ENCODE measurements at places on chromosomes 7 and 10. TPM values are rescaled to one million over a fixed set of nuclear protein-coding genes. Genes with fewer than 3 reads are reported as not detected.

DNA sequence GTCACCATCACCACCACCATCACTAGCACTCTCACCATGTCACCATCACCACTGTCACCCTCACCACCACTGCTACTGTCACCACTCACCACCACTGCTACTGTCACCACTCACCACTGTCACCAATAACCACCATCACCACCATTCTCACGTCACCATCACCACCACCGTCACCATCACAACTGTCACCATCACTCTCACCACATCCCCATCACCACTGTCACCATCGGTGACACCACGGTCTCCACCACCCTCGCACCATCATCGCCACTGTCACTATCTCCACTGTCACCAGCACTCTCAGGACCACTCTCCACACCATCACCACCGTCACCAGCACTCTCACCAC is 130.4 kb downstream of the MAD1L1 start:
- no peak overlapping the region for H3K4me3 ChIP-seq
- H3K36me3 ChIP-seq: peaks cover 2% of the 10 kb centered on the region
- DNase-seq: no peak
- no peaks in the 10 kb centered on the region for H3K27me3 ChIP-seq
- no peak overlapping the region for H3K27ac ChIP-seq

DNA sequence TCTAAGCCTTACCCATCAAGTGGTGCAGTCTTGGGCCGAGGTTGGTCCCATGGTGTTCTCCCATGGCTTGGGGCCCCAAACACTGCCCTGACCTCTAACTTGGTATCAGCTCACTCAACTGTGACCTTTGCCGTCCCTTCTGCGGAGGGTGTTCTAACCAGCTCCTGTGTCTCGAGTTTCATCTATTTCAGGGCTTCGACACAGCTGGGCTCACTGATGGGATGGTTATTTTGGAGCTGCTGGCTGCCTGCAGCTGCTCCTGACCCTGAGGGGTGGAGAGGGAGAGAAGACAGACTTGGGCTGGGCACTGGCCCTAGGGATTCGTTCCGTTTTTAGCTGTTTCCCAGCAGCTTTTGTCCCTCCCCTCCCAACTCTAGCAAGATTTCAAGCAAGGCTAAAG is 86.9 kb downstream of the NEURL1 start:
- no peak overlapping the region for H3K4me3 ChIP-seq
- DNase-seq: no peak
- no peak overlapping the region for H3K27ac ChIP-seq
- H3K4me1 ChIP-seq: peaks cover 36% of the 10 kb centered on the region
- no peaks in the 10 kb centered on the region for H3K36me3 ChIP-seq

- no peak overlapping the region for H3K27ac ChIP-seq
- DNase-seq: no peak
- H3K4me1 ChIP-seq: peaks cover 2% of the 10 kb centered on the region
These were observed 3.1 kb upstream of the HOXA4 start for GRCh38 chr7:27133409-27134231.

- peaks cover 18% of the 10 kb centered on the region for H3K4me1 ChIP-seq
- DNase-seq: peak; percentile 34
- H3K27me3 ChIP-seq: no peaks in the 10 kb centered on the region
- H3K27ac ChIP-seq: no peak overlapping the region
- H3K4me3 ChIP-seq: no peak overlapping the region
These were observed 67.5 kb upstream of the IGFBP3 start for GRCh38 chr7:45988405-45989057.

DNA sequence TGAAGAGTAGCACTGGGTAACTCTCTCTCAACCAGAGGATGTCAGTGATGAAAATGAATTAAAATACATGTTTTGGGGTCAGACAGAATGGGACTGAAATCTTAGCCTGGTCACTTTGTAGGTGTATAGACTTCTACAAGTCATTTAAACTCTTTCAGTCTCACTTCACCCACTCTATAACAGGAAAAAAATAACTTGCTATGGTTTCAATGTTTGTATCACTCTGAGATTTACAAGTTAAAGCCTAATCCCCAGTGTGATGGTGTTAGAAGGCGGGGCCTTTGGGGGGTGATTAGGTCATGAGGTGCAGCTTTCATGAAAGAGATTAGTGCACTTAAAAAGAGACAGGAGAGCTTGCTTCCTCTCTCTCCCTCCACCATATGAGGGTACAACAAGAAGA is 134.8 kb downstream of the INHBA start:
- H3K27ac ChIP-seq: no peak overlapping the region
- no peak overlapping the region for H3K4me3 ChIP-seq
- DNase-seq: no peak
- no peaks in the 10 kb centered on the region for H3K27me3 ChIP-seq
- no peaks in the 10 kb centered on the region for H3K36me3 ChIP-seq

Gene AKR1C4
- not detected for total RNA-seq

Gene ZNF804B
- total RNA-seq: not detected
